Fibroblast of villous mesenchyme (primary cell): ENCODE measurements at places on chromosomes 4 and X. TPM values are rescaled to one million over a fixed set of nuclear protein-coding genes. Genes with fewer than 3 reads are reported as not detected.

Gene CACNA1F
- not detected in 2 replicates for total RNA-seq

Gene TLR10
- not detected in 2 replicates for total RNA-seq

Gene TMSB15A
- 1.7 and 3.9 TPM in 2 replicates for total RNA-seq

Gene TBC1D1
- 101 and 112 TPM in 2 replicates for total RNA-seq

Gene SMIM10
- total RNA-seq: 4.3 and 6.8 TPM in 2 replicates

Gene CLTRN
- total RNA-seq: under 0.01 TPM in 1 of 2 replicates, not detected in the other

Gene CT45A10
- not detected in 2 replicates for total RNA-seq

Gene SPANXN3
- total RNA-seq: not detected in 2 replicates

Gene L1CAM
- 16.4 and 54.4 TPM in 2 replicates for total RNA-seq

Gene PCDH19
- 0.32 and 0.86 TPM in 2 replicates for total RNA-seq

Gene ANKRD37
- 3.0 and 3.2 TPM in 2 replicates for total RNA-seq

Gene PLK4
- 5.8 and 11.7 TPM in 2 replicates for total RNA-seq

Gene ALAS2
- total RNA-seq: not detected in 2 replicates

Gene ZCCHC12
- under 0.01 TPM in 1 of 2 replicates, not detected in the other for total RNA-seq

Gene SHROOM4
- 0.43 and 0.97 TPM in 2 replicates for total RNA-seq

Gene SMPX
- total RNA-seq: not detected in 2 replicates

Gene NXF3
- total RNA-seq: not detected in 2 replicates

Gene TRIM60
- total RNA-seq: under 0.01 and 0.32 TPM in 2 replicates

Gene PJA1
- total RNA-seq: 25.4 and 28.1 TPM in 2 replicates

Gene GJB1
- not detected in 2 replicates for total RNA-seq

Gene SLC6A14
- not detected in 2 replicates for total RNA-seq

Gene ANXA5
- total RNA-seq: 811 and 939 TPM in 2 replicates

Gene C4orf50
- not detected in 2 replicates for total RNA-seq

Gene PHOX2B
- not detected in 2 replicates for total RNA-seq

Gene CHIC1
- total RNA-seq: 6.4 and 10.4 TPM in 2 replicates

Gene MTMR8
- total RNA-seq: under 0.01 and 0.43 TPM in 2 replicates

Gene FAM241A
- total RNA-seq: 1.3 and 1.6 TPM in 2 replicates

Gene FAM53A
- total RNA-seq: 0.86 and 2.3 TPM in 2 replicates

Gene TRIML2
- 0.32 TPM in 1 of 2 replicates, not detected in the other for total RNA-seq

Gene DRD5
- not detected in 2 replicates for total RNA-seq

Gene PCDH18
- 181 and 278 TPM in 2 replicates for total RNA-seq

Gene ARHGAP4
- total RNA-seq: 3.0 and 5.2 TPM in 2 replicates

Gene RNF150
- total RNA-seq: 12.2 and 16.4 TPM in 2 replicates
